ENCODE measurements at places on chromosomes 12 and 14.

- no peak for DNase-seq
Observed at GRCh38 chr12:83537428-83538053, 850.8 kb downstream of the TMTC2 start.

DNA sequence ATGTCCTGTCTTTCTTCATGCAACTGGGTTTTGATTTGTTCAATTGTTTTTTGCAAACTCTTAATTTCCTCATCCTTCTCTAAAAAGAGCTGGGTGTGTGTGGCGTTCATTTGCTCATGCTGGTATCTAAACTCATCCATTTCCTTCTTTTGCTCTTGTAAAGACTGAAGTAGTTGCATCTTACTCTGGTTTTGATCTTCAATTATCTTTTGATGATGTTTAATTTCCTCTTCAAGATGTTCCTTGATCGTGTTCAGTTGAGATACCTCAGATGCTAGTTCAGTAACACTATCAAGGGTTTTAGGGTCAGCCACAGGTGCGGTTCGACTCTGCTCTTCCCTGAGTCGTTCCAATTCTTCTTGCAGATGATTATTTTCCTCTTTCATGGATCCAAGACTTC is 34.8 kb downstream of the TRIP11 start:
- DNase-seq, result no peak

GRCh38 chr14:92652413-92653151 is 95.8 kb downstream of the LGMN start:
- DNase-seq, result no peak

GRCh38 chr14:84041421-84041820 is 1488.5 kb upstream of the FLRT2 start:
- DNase-seq, result no peak

- DNase-seq, result peak; percentile 27
Observed at GRCh38 chr12:107415071-107415470, 270.5 kb upstream of the PWP1 start.

DNA sequence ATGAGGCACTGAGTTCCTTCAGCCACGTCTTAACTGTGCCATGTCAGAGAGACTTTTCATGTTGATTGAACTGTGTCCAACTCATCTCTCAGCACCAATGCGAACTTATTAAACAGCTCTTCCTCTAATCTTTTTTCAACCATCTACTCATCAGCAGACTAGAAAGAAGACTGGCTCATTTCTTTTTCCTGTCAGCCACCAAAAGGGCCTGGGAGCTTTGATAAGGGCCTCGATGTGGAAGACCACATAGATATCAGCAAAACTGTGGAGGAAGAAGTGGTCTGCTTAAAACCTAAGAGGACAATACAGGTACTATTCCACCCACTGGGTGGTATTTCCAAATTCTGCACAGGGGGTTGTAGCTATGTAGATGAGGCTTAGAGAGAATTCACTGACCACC is 3.6 kb upstream of the PLXNC1 start:
- DNase-seq, result no peak

GRCh38 chr14:100717386-100717785 is 9.3 kb upstream of the DLK1 start:
- DNase-seq, result no peak

DNA sequence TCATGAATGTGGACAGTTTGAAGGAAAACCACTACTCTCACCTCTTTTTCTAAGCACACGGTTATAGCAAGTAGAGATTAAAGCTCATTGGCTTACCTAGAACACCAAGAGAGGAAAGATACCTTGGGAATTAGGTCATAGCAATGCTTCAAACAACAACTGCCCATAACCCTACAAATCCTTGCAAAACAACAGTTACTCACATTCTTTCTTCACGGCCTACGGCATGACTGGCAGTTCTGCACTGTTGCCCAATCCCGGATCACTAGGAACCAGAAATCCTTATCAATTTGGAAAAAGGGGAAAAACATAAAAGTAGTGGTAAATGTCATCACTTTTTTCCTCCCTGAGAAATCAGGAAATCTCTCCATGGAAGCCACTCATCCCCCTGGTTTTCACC is 9.6 kb upstream of the ISM2 start:
- peak; percentile 75 for DNase-seq

GRCh38 chr12:123983822-123984485 is 10.9 kb downstream of the ZNF664 start:
- DNase-seq, result peak; percentile 44

DNA sequence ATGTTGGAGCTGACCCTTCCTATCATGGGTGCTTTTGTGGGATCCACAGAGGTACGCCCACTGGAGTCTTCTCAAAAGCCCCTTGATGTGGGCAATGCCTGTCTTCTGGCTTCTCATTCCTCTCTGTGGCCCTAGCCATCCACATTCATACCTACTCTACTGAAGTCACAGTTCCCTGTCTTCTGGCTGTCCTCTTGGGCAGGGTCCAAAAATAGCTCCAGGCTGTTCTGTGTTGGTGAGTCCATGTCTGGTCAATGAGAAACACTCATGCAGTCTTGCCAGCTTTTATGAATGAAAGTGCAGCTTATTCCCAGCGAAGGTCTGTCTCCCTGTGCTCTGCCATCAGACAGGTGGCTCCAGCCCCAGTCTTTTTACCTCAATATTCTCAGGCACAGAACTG is 135.9 kb upstream of the MDM1 start:
- no peak for DNase-seq

Data from RWPE1 (cell line).